ENCODE measurements at places on chromosomes 4 and X.

DNA sequence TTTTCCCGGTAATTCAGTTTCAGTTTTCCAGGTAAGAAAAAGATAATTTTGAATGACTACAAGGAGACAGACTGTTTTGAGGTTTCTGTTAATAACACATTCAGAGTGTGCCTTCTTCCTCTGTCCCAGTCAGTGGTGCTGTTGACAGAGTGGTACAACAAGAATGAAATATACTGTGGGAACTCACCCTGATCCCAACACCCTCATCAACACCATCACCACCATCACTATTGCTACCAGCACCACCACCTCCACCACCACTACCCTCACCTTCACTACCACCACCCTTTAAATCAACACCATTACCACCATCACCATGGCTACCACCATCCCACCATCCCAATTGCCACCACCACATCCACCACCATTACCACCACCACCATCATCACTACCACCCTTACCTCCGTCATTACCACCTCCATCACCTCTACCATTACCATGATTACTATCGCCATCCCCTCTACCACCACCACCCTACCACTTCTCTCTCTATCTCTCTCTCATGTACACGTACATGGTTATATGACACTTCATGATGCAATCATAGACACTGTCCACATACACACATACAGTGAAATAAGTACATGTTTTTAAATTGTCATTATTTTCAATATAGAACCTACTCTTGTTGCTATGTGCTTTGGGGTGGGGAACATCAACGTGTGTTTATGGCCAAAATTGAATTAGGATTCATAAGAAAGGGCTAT lies 91.5 kb downstream of the MAMLD1 start:
- DNase-seq, result no peak

GRCh38 chr4:86730310-86730709 lies 118.9 kb downstream of the SLC10A6 start:
- DNase-seq, result no peak

- peak; percentile 66 for DNase-seq
Observed at GRCh38 chrX:107678957-107679740, 50.8 kb downstream of the PRPS1 start.

DNA sequence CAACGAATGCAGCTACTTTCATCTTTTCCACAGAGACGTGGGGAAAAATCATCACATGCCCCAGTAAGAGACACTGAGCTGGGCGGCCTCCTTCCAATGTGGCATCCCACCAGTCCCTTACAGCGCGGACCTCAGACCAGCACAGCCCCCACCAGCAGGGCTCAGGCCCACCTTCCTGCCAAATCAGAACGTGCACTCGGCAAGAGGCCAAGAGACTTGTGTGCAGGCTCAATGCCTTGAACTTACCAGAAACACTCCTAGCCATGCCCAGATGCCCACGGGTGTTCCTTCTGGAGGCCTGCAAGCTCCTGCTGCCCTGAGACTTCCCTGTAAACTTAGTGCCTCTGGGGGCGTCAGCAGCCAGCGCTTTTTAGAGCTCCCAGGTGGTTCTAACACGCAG lies 31.2 kb downstream of the WDR1 start:
- DNase-seq, result no peak

- DNase-seq, result no peak
Observed at GRCh38 chr4:80071604-80072227, 1.3 kb downstream of the ANTXR2 start.

DNA sequence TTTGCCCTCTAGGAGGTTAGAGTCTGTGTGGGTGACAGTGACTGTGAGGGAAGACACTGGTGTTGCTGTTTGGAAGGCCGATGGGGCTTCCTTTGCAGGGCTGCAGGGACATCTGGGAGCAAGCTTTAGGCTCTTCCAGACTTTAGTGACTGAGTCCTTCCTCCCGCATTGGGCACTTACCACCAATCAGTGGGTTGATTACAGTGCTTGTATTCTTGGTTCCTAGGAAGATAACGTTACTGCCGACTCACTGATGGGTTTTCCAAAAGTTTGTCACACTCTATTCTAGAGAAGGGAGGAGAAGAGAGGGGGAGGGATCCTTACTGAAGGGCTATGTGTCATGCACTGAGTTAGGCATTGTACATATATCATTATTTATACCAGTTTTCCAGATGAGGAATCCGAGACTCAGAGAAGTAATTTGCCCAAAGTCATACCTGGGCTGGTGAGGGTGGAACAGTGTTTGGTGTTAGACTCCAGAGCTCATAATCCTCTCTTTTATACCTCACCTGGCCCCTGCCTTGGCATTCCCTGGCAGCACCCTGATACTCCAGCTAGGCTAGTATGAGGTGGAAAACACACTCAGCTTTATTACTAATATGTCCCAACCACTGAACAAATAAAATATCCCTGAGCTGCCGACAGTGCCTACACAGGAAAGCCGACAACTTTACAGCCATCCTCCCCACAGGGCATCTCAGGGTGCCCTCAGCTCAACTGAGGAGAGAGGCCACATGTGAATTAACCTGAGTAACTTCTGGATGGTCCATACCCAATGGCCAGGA lies 3.8 kb downstream of the CHST7 start:
- no peak for DNase-seq

- no peak for DNase-seq
Observed at GRCh38 chr4:150591406-150591805, 9.5 kb downstream of the MAB21L2 start.

- no peak for DNase-seq
Observed at GRCh38 chr4:185019456-185020292, 1.4 kb downstream of the HELT start.

DNA sequence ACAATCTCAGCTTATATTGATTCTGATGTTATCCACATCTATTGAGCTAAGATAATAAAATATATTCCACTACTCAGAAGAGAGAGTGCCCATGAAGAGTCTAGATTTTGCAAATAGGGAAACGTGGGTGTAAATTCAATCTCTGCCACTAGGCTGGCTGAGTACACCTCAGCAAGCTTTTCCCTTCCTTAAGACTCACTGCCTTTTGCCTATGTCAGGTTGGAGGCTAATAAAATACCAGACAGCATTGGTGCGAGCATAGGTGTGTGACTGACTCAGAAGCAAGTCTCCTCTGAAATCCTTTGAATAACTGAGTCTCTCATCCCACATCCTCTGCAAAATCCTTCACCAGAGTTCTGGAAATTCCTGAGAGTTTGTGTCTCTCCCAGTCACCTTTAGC lies 405.4 kb upstream of the CPEB2 start:
- DNase-seq, result no peak

DNA sequence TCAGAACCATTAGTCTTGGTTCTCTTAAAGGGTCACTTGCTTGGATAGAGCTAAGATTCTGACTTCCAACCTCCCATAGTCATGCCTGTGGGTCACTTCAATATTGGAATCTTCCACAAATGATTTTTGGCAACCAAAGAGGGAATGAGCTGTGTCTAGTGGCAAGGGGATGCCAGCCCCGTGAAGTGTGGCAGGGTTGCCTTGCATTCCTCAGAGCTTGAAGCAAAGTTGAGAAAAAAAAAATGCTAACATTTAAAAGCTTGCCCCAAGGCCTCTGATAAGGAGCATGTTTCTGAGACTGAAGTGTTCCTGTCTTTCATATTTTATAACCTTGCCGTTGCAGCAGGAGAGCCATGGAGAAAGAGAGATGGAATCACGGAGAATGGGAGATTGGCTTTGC lies 120.2 kb downstream of the PAPSS1 start:
- DNase-seq, result no peak
